ENCODE measurements at places on chromosomes 11 and 22.
A peak's percentile ranks its signal among the peaks of the same experiment; 100 is the strongest.

DNA sequence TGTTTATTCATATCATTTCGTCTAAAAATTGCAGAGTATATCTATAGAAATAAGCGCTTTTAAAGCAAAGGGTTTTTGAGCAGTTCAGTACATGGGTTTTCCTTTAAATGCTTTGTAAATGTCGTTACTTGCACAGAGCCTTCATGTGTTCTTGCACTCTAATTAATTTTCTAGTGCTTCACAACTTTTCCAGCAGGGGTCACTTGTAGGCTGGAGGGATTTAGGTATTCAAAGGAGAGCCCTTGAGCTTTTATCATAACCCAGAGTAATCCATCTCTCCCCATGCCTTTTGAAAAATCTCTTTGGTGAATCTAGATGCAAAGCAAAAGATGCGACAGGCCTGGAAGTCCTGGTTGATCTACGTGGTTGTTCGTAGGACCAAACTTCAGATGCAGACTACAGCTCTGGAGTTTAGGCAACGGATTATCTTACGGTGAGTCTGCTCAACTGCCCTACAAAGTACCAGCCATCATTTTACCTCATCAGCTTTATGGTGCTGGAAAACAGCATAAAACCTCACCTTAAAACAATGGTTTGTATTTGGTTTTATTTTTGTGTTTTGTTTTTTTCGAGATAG, 60.4 kb downstream of the SFI1 start:
- DNase-seq: peak; percentile 33

- DNase-seq: peak; percentile 100
Observed at GRCh38 chr22:37431801-37432707, 4.8 kb upstream of the ELFN2 start.

GRCh38 chr11:83317757-83318690, 31.9 kb upstream of the CCDC90B start:
- DNase-seq: no peak

DNA sequence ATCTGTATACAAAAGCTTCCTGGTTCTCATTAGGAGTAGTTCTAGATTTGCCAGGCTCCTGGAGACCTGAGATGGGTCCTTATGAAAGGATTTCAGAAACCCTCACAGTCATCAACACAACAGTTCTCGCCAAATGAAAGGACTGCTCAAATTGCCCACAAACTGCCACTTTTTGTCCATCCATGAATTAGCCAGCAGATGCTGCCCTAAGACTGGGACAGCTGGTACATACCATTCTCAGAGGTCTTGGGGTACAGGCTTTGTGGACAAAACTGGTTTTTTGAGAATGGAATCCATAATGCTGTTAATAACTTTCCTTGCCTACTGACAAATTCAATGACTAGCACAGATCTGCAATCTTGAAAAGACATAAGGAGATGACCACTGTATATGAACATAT, 23.4 kb upstream of the BDNF start:
- peak; percentile 27 for DNase-seq

DNA sequence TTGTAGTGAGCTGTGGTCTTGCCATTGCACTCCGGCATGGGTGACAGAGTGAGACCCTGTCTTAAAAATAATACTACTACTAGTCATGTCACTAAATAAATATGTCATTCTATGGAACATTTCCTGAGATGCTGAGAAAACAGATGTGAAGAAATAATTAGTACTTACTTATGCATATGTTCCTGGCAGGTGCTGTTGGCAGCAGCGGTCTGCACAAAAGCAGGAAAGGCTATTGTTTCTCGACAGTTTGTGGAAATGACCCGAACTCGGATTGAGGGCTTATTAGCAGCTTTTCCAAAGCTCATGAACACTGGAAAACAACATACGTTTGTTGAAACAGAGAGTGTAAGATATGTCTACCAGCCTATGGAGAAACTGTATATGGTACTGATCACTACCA, 8.8 kb downstream of the ARCN1 start:
- DNase-seq: no peak

GRCh38 chr11:7088921-7089320, at the start of gene RBMXL2:
TSS of gene RBMXL2 (plus strand) at chr11:7088998. CDS start at chr11:7089121, 123 bp downstream.
- DNase-seq: no peak

GRCh38 chr11:111388842-111389241, 9.8 kb upstream of the POU2AF1 start:
- no peak for DNase-seq

DNA sequence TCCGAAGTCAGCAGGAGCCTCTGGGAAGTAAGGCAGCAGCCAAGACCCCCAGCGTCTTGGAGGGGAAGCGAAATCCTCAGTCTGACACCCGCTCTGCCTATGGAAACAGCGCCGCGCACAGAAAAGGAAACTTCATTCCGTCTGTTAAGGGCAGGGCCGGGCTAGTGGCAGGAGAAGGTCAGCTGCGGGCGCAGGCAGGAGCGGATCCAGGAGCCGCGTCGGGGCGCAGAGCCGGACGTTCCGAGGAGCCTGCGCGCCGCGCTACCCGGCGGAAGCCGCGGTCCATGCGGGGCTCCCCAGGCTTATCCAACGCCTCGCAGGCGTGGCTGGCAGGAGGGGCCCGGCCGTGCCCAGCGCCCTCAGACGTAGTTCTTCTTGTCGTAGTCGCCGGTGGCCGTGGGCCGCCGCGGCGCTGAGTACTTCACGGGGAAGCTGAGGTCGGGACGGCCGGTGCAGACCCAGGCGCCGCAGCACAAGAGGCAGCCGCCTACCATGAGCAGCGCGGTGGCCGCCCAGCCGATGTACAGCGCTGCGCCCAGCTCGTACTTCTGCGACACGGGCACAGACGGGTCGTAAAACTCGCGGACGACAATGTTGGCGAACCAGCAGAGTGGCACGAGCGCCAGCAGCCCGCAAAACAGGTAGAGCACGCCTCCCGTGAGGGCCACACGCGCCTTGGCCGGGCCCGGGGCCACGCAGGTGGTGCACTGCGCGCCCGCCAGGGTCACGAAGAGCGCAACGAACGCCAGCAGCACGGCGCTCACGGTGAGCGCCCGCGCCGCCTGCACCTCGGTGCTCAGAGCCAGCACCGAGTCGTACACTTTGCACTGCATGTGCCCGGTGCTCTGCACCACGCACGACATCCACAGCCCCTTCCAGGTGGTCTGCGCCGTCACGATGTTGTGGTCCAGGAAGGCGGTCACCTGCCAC, 705 bp downstream of the CLDN5 start:
- DNase-seq: no peak

DNA sequence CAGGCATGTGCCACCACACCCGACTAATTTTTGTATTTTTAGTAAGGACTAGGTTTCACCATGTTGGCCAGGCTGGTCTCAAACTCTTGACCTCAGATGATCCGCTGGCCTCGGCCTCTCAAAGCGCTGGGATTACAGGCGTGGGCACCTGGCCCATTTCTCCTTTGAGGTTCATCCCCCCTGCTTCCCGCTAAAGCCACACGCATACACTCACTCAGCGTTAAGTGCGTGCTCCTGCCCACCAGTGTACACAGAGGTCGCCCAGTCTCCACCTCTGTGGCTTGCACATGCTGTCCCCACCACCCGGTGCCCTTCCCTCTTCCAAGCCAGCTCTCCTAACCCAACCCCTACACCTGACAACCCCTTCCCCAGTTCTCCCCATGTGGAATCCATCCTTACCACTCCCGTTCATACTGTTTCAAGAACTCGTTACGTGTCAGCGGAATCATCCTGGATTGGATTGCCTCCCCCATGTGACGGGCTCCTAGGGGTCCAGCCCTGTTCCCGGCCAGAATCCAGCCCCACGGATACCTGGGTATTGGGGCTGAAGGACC, 15.7 kb upstream of the CYTH4 start:
- no peak for DNase-seq

Data from fibroblast of skin of abdomen (primary cell).